ENCODE measurements at places on chromosomes 2 and 18. TPM values are rescaled to one million over a fixed set of nuclear protein-coding genes. Genes with fewer than 3 reads are reported as not detected.

ST6GAL2 gene
- 15.8 TPM for polyA plus RNA-seq

KCNE4 gene
- 19.1 TPM for polyA plus RNA-seq

RAB17 gene
- polyA plus RNA-seq: 11.5 TPM

ALPP gene
- polyA plus RNA-seq: not detected
